ENCODE measurements at places on chromosomes 11 and 22. TPM values are rescaled to one million over a fixed set of nuclear protein-coding genes. Genes with fewer than 3 reads are reported as not detected.

DNA sequence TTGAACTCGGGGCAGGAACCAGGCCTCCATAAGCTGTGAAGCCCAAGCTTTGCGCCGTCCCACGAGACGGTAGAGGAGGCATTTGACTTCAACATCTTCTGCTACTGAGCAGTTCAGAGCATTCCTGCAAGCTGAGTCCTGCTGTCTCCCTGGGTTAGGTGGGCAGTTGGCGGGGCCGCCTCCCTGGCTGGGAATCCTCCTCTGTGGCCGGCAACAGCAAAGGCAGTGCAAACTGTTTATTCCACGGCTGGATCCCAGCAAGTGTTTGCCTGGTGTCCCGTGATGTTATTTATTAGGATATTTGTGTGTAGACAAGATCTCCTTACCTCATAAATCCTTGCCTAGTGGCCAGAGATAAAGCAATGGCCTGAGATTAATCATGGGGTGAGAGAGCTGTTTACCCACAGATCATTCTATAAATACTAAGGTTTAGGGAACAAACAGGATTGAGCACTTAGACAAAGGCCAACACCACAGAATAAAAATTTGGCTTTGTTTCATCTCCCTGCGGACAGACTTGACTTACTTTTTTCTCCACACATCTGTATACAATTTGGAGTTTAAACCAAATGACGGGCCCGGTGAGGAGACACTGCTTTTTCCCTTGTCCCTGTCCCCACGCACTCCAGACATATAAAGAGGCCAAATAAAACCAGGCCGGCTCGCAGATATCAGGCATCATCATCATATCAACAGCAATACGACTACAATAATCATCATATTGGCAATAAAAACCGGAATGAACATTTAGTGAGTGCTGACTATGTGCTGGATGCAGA, 63.4 kb downstream of the NAT10 start:
- DNase-seq: no peak

- no peak for DNase-seq
These were observed 9.3 kb upstream of the NUP160 start for GRCh38 chr11:47857485-47857884.

DNA sequence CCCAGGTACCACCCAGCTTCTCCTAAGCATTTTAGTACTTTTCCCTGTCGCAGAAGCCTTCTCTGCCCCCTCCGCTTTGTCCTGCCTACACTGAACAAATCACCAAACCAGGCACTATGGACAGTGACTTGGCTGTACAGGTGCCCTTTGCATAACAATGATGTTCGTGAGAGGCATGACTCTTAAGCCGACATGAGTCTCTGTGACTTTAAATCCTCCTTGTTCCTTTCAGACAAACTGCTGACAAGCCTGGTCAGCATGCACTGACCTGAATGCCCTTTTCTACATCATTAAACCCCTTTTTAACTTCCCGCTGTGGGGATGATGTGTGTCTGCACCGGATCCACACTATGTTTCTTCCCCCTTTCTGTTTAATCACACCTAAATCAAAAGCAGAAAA, 16.6 kb downstream of the CAVIN3 start:
- no peak for DNase-seq

DNA sequence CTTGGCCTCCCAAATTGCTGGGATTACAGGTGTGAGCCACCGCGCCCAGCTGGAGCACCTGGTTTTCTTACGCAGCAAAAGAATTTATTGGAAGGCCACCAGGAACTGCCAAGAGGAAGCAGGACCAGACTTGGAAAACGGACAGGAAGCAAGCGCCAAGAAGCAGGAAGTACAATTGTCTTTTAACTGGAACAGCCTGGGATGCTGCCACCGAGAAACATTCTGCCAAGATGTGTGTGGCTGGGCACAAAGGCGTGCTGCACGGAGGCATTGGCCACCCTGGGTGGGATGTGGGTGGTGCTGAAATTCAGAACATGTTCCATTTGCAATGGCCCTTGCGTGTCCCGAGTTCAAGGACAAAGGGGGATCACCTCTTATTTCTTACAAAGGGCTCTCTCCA, 15.4 kb downstream of the SLC3A2 start:
- no peak for DNase-seq

- DNase-seq: no peak
These were observed 1.3 kb downstream of the GNG3 start for GRCh38 chr11:62708793-62709192.

DNA sequence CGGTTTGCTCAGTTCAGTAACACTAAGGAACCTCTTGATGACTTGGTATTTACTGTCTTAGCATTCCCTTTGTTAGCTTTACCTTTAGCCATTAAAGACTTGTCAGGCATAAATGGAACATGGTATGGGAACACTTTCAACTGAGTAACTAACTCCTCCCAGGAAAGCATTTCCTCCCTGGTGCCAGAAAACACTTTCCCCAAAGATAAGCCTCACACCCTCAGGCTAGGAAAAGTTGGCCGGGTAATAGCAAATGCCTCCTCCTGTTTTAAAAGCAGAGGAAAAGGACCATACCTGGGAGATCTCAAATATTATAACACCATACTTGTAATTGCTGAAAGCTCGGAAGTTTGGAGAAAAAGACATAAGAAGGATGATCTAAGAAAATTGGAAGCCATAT, 12.0 kb downstream of the KCNJ11 start:
- no peak for DNase-seq

GRCh38 chr11:6596239-6596877, 7.1 kb downstream of the RRP8 start:
- DNase-seq: peak; percentile 62

- no peak for DNase-seq
These were observed 1014.1 kb upstream of the RAG2 start for GRCh38 chr11:37612146-37612545.

- peak; percentile 94 for DNase-seq
These were observed 32.0 kb upstream of the COMT start for GRCh38 chr22:19909350-19910179.

DNA sequence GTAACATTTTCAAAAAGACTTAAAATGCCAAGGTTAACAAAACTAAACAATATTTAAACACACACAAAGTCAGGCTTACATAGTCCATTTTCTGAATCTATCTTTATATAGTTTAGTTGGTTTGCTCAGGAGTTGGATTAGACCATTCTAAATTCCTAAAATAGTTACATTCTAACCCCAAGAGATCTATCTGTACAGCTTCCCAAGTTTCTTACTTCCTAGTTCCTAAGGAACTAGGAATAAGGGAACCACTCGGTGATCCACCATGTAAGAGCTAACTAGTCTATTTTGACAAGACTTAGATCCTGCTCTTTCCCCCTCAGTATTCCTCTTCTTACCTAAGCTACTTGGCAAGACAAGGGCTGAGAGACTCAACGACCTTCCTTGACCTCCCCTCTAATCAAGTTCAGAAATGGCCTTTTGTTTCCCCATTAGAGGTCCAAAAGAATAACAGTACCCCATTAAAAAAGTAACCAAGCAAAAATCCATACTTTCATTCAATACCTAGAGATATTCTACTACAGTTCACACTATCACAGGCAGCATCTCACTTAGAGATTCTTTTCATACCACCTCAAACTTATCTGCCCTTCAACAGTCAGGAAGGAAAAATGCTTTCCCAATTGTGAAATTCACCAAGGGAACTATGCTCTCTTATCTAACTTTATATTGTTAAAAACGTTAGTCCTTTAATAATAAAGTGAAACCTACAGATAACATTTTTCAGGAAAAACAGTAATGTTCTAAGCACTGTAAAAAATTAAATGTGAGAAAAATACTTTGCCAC, 253.1 kb downstream of the TTC28 start:
- no peak for DNase-seq

DNA sequence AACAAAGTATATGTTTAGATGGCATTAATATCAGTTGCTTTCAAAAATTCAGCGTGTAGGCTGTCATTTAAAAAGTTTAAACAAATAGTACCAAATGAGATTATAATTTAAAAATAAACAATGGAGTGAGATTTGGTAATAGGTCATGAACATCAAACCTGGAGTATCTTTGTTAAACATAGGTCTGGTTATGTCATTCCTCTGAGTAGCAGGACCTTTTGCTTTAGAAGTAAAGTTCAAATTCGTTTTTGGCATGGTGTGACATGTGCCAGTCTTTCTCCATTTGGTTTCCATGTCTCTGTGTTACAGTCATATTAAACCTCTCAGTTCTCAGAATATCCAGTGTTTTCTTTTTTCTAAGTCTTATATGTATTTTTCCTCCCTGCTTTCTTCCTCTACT, 242.4 kb downstream of the TMEM135 start:
- no peak for DNase-seq

DNA sequence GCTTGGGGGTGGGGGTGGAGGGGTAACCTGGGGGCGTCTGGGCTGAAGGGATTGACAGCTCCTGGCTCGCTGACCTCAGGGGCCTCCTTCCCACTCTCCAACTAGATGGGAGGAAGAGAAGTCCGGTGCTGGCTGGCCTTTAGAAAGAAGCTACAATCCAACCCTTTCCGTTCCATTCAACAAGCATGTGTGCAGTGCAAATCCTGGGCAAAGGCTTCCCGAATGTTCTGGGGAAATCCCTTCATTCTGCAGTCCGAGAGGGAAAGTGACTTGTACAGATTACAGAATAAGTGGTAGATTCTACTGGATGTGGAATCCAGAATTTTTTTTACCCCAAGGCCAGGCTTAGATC, 149.9 kb downstream of the FEZ1 start:
- DNase-seq: no peak

GRCh38 chr11:68661014-68661413, 23.3 kb upstream of the GAL start:
- no peak for DNase-seq

DNA sequence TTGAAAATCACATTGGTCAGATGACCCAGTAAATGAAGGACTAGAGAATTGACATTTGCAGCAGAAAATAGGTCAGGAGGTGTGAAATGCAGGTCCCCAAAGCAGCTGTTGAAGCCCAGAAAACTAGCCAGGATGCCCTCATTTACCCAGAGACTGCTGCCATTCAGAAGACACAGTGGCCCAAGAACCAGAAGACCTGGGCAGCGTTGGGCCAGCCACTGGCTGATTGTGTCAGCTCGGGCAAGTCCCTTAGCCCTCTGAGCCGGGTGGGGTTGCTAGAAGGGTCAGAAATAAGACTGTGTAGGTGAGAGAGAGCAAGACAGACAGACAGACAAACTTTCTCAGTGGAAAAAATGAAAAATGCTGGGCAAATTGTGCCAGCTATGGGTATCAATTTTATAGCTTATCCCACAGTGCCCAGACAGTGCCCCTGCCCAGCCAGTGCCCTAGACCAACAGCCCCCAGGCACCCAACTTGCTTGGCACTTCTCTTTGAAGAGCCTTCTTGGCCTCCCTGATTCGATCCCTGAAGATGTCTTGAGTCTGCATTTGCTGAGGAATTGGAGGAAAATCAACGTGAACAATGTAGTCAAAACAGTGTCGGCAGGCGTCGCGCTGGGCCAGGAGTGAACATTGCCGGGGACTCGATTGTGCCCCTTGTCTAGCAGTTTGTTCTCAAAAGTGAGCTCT, 198.3 kb downstream of the MN1 start:
- DNase-seq: no peak

GRCh38 chr11:105211806-105212554, 72.4 kb upstream of the CARD18 start:
- DNase-seq: no peak

- DNase-seq: no peak
These were observed 2.4 kb downstream of the HMBS start for GRCh38 chr11:119087123-119087522.

DNA sequence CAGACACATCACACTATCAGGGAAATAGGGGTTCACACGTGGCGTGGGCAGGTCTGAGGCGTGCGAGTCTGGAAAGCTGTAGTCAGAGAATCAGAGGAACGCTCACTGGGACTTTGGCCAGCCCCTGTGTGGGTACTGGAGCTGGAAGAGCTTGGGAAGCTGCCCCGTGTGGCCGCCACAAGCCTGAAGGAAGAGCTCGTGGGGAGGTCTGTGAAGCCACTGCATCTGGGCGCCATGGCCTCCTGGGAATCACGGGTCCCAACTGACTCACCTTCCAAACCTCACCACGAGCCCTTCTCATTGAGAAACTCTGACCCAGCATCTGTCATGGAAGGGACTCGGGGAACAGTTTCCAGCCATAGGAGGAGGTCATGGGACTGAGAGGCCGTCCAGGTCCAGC, 5.9 kb upstream of the MRGPRF start:
- no peak for DNase-seq

GRCh38 chr11:75510004-75510722, 15.6 kb downstream of the GDPD5 start:
- no peak for DNase-seq

DNA sequence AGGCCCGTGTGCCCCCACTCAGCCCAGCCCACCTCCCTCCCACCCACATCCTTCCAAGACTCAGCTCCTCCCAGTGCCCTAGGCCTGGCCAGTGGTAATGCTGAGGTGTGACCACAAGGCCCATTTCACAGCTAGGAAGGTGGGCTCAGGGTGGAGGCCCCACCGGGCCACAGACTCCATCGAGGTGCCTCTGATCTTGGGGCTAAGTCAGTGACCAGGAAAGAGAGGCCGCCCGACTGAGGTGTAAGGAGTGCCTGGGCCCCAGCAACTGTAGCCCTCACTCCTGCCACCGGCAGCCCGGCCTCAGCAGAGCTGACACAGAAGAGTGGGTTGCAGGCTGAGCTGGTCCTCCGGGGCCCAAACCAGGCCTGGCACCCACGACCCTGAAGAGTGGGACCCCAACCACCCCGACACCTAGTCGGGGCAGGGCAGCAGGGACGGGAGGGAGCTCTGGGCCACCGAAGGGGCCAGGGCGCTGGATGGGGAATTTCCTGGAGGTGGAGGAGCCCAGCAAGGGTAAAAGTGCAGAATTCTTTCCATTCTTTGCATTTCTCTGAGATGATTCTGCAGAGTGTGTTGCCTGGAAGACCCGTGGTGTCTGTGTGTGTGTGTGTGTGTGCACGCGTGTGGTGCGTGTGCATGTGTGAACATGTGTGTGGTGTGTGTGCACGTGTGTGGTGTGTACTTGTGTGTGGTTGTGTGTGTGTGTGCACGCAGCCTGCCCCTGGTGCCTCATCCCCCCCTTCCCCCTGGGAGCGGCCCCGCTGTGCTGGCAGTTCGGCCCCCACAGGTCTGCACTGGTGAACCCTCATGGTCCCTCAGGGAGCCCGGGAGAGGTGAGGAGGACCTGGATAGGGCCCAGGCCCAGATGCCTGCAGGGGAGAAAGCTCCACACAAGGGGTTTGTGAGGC, 8.3 kb upstream of the PIM3 start:
- DNase-seq: no peak

GRCh38 chr11:113906516-113906915, 1.9 kb downstream of the HTR3B start:
- DNase-seq: no peak

The PNPLA5 gene
- total RNA-seq: not detected

The OR10A5 gene
- not detected for total RNA-seq

The CRYBB3 gene
- not detected for total RNA-seq

The ZBTB16 gene
- 175 TPM for total RNA-seq

The ACTN3 gene
- not detected for total RNA-seq

The OR51B5 gene
- total RNA-seq: not detected

The SCGB2A2 gene
- total RNA-seq: not detected

The NCR3LG1 gene
- total RNA-seq: 1.7 TPM

The FOLR1 gene
- total RNA-seq: 0.40 TPM

Data from esophagus muscularis mucosa (tissue), 4 donors.